CD4-positive, alpha-beta T cell treated with Interferon gamma for 1 hour (primary cell): ENCODE measurements at places on chromosomes 7 and 10.

GRCh38 chr7:116653204-116653603, 18.8 kb upstream of the MET start:
- no peak for DNase-seq

GRCh38 chr7:94307399-94308048, 87.2 kb upstream of the COL1A2 start:
- no peak for DNase-seq

DNA sequence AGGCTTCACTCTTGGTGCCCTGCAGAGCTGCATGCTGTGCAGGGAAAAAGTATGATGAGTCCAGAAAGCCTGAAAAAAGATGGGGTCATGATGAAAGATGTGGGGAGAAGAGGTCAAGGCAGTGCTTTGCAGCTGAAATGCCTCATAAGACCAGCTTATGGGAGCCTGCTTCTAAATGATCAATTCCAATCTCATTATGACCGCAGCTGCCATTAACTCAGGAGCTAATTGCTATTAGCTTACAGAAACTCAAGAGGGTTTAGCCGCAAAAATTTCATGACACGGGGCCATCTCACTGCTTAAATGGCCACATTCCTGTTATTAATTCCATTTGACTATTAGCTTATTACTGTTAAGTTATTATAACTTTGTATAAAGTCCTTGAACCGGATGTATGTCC, 502.9 kb upstream of the ZMIZ1 start:
- DNase-seq, result no peak

DNA sequence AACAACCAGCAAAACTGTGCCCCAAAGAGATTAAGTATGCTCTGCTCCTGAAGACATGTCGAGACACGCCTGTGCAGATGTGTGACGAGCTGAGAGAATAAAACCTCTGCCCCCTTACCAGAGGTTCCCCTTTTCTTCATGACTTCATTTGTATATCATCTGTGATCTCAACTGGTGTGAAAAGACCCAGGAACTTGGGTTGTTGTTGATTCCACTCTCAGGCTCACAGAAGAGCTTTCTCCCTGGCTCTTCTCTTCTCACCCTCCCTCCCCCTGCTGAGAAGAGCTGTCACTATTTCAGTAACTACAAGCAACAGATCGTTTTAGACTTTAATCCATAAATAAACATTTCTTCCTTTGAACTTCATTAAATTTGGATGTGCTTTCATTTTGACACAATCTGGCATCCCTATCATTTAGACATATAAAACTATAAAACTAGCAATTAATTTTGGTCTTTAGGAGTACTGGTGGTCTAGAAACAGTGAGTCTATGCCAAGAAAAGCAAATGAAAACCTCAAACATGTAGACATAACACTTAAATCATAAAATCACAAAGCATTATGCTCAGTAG, 179.3 kb upstream of the FZD8 start:
- DNase-seq, result no peak

DNA sequence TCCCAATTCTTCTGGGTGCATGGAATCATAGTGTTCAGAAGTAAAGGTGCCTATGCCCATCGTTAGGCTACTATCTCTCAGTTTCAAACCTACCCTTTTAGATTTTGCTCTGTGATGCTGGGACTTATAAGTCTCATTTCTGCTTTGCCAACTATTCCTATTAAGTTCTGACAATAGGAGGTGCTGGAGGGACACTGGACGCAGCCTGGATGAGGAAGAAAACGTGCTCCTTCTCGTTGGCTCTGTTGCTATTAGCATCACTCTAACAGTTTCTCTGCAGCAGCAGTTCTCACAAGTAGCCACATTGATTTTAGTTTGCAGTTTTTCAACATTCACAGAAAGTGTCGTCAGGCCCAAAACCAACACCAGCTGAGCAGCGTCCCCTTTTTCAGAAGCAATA, 72.4 kb downstream of the ABCC2 start:
- DNase-seq, result no peak

DNA sequence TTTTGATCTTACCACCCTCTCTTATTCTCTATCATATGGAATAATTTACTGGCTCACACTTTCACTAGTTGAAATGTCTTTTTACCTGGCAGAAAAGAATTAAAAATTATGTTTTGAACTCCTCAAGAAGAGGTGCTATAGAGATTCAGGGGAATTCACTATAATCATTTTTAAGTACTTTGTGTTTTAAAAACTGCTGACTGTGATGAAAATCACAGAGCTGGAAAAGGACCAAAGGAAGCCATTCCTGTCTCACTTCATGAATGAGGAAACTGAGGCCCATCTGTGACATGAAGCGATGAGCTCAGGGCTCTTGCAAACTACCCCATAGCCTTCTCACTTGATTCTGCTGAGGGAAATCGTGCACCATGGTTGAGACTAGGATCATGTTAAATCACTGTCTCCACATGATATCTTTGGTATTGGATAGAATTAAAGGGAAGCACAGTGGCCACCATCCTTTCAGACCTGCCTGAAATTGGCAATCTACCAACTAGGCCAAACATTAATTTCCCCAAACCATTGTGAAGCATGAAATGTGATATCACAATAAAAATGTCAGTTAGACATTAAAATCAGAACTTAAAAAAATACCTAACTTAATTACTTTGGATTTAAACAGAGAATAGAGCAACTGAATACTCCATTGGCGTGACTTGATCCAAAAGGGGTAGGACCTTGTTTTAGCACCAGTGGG, 141.0 kb downstream of the FZD1 start:
- no peak for DNase-seq

GRCh38 chr7:68185631-68186456, 1189.2 kb downstream of the TYW1 start:
- DNase-seq, result no peak

- DNase-seq, result no peak
Measured at GRCh38 chr10:128463991-128464760, 338.0 kb upstream of the MKI67 start.

DNA sequence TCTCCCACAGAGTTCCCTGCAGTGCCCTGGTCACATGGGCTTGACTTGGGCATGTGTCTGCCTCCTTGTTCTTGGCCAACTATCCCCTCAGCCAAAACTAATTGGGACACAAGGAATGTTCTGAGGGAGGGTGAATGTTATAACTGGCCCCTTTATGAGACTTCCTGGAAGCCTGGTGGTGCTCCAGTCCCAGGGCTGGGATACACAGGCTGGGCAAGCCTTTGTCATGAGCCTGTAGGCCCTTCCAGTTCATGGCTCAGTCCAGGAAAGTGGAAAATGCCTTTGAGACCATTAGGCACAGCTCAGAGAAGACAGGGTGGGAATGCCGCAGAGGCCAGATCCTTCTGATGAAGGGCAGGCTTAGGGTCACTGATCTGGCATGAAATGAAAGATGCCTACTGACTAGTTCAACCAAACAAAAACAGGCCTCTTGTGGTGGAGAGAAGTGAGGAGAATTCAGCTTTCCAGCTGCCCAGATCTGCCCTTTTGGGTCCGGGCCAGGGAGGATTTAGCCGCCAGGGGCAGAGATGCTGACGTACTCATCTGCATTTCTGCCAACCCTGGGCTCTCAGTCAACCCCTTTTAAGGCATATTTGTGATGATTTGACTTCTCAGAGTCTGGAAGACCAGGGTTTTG, 961.5 kb downstream of the KCNMA1 start:
- no peak for DNase-seq

GRCh38 chr7:126819197-126819484, 433.6 kb downstream of the GRM8 start:
- DNase-seq, result no peak

- DNase-seq, result no peak
Measured at GRCh38 chr10:81570878-81571794, 303.9 kb upstream of the NRG3 start.

DNA sequence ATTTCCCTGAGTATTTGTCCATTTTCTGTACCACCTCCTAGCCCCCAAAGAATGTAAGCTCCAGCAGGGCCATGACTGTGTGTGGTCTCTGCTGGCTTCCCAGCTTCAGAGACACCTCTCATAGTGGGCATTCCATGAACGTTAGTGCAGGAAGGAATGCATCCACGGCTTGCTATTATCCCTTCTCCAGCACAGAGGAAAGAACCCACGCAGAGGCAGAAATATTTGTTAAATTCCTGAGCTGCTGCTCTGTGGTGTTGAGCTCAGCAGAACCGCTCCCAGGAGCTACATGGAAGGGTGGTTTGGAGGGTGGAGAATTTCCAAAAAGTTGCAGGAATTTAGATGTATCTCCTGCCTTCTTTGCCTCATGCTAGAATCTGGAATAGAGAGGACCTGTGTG, 275.2 kb downstream of the POU6F2 start:
- no peak for DNase-seq

DNA sequence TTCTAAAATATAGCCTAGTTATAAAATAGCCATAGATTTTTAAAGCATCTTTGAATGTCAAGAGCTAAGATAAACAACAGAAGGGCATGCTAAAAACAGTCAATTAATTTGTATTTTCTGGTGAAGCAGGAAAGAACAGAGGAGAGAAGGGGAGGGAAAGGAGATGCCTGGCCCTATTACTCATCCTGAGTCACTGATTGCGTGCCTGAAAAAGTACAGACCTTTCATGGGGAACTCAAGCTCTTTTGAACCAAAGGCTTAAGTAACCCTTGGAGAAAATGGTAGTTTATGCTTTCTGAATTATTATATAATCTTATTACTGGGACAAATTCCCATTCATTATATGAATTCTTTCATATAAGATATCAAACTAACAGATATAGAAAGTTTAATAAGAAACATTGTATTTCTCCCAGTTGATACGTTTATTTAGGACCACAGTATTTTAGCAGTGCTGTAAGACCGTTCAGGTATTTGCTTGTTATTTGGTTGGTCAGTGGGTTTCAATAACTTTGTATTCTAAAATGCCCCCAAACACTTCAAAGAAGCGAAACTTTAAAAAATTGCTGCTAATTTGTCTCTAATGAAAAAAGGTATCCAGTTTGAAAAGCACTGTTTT, 151.3 kb downstream of the HGF start:
- no peak for DNase-seq

- DNase-seq, result no peak
Measured at GRCh38 chr7:94632338-94633013, 23.5 kb downstream of the SGCE start.
